ENCODE measurements at places on chromosomes 7 and 10.
A peak's percentile ranks its signal among the peaks of the same experiment; 100 is the strongest.

GRCh38 chr10:61895898-61896600, 5.5 kb upstream of the ARID5B start:
- no peak for DNase-seq

- DNase-seq, result no peak
Observed at GRCh38 chr10:62858364-62858763, 42.2 kb upstream of the EGR2 start.

GRCh38 chr7:80924090-80924489, 5.2 kb upstream of the SEMA3C start:
- DNase-seq, result no peak

GRCh38 chr7:28269700-28270361, 89.2 kb upstream of the JAZF1 start:
- no peak for DNase-seq

DNA sequence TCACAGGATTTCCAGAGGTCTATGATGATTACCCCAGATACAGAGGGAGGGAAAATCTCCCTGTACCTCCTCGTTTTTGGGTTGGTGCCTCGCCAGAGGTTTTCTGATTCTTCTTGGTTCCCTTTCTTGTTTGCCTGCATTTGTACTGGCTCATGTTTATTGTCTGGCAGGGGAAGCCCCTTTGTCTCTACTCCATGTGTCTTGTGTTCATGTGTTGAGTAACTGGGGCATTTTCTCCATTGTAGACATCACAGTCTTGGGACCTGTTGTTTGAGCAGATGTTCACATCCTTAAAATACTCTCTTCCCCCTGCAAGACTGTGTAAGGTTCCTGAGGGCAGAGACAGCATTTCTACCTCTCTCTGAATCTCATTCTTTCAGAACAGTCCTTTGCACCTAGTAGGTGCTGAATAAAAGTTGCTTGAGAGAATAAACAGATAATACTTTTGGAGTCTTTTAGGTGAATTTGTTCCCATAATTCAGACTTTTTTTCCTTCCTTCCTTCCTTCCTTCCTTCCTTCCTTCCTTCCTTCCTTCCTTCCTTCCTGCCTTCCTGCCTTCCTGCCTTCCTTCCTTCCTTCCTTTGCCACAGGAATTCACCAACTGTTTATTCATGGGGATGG, 25.1 kb downstream of the CDK14 start:
- DNase-seq, result no peak

DNA sequence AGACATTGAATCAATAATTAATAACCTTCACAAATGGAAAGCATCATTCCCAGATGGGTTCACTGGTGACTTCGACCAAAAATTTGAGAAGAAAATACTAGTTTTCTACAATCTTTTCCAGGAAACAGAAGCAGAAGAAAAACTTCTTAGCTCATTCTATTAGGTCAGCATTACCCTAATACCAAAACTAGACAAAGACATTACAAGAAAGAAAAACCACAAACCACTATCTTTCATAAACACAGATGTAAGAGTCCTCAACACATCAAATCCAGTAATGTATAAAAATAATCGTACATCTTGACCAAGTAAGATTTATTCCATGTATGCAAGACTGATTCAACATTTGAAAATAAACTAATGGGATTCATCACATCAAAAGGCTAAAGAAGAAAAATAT, 64.0 kb upstream of the CDK1 start:
- no peak for DNase-seq

DNA sequence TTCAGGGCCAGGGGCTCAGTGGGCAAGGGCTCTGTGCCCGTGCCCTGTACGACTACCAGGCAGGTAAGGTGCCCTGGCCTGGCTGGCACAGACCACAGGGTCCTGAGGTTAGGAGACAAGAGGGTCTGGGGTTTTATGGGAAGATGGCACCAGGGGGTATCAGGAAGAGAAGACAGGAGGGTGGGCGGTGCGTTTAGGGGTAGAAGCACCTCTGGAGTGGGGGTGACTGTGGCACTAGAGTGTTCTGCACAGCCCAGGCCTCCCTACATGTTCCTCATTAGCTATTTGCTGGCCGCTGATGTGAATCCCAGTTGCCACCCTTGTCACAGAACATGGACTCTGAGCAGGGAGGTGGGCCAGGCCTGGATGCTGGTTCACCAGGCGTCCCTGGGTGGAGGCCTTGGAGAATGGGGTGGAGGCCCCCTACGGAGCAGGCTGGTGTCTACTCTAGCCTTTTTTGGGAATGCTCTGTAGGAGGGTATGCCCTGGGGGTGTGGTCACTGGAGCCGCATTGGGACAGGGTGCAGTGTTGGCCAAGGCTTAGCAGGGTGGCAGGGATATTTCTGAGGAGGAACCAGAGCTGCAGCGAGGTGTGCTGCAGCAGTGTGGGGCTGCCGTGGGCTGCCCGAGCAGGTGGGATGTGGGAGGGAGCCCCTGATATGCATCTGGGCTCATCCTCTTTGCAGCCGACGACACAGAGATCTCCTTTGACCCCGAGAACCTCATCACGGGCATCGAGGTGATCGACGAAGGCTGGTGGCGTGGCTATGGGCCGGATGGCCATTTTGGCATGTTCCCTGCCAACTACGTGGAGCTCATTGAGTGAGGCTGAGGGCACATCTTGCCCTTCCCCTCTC, 5.0 kb downstream of the PGAM2 start:
- no peak for DNase-seq

DNA sequence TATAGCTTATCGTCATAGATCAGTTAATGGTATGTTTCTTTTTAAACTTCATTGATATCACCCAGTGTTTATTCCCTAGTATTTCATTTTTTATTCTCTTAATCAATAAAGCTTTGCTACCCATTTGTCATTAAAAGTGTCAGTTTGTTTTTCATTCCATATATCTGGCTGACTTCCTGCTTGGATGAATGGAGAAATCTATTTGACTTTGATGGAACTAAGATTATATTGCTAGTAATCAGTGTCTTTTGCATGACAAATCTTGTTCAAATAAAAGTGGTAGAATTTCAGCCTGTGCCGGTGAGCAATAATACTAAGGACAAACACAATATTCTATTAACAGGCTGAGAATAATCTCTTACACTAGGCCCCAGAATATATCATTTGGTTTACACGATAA, 203.3 kb downstream of the SEC23IP start:
- no peak for DNase-seq

DNA sequence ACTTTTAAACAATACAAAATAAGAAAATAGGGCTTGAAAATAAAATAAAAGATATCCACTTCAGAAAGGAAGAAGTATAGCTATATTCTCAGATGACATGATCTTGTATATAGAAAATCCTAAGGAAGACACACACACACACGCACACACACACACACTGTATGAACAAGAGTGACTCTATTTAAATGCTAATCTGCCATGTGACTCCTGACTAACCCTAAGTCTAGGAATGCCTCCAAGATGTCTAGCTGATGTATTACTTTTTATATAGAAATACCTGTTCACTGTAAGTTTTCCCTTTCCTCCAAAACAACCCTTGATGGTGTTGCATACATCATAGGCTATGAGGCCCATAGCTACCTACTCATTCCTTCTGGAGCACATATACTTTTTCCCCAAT, 173.1 kb upstream of the LRRTM3 start:
- no peak for DNase-seq

GRCh38 chr10:125132344-125132743, 28.0 kb downstream of the CTBP2 start:
- no peak for DNase-seq

GRCh38 chr7:99331002-99331401, 5.3 kb downstream of the ARPC1A start:
- DNase-seq, result peak; percentile 41

DNA sequence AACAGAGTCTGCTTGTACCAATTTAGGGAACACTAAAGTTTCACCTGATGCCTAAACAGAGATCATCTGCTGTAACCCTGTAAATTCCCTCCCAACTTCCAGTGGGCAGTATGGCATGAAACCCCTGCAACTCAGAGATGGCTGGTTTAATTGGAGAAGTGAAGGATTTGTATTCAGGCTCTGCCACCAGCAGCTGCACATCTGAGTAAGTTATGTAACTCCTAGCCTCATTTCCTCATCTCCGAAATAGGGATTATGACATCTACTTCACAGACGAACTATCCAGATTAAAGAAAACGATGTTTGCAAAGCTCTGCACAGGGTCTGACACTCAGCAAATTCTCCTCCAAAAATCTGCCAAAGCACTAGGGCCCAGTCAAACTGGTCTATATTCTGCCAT, 493.0 kb downstream of the KCNMA1 start:
- DNase-seq, result no peak

DNA sequence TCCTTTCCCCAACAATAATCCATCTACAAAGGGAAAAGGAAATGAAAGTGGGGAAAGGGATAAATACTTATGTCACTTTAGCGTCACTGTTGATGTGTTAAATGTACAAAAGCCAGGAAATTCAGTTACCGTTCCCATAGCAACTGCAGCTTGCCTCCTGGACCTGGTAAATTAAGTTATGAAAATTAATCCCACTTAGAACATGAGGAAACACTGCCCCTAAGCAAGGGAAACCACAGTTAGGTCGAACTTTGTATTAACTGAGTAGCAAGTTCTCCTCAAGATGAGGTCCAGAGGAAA, 338.2 kb upstream of the AOAH start:
- DNase-seq, result no peak

GRCh38 chr10:78630944-78631838, 437.6 kb upstream of the ZMIZ1 start:
- DNase-seq, result peak; percentile 48

DNA sequence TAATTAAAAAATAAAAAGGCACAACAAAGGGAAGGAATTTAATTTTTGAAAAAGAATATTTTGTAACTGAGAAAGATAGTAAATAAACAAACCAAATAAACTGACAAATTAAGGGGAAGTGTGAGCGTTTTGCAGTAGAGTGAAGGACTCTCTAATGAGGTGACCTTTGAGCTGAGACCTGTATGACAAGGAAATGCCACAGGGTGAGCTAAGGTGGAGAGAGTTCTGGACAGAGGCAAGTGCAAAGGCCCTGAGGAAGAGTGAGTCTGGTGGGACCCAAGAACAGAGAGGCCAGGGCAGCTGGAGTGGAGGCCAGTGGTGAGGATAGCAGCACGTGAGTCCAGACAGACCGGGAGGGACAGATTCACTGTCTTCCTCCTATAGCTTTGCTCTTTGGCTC, 179.4 kb downstream of the CACNB2 start:
- no peak for DNase-seq

GRCh38 chr10:99522470-99523250, 10.1 kb upstream of the NKX2-3 start:
- DNase-seq, result no peak

DNA sequence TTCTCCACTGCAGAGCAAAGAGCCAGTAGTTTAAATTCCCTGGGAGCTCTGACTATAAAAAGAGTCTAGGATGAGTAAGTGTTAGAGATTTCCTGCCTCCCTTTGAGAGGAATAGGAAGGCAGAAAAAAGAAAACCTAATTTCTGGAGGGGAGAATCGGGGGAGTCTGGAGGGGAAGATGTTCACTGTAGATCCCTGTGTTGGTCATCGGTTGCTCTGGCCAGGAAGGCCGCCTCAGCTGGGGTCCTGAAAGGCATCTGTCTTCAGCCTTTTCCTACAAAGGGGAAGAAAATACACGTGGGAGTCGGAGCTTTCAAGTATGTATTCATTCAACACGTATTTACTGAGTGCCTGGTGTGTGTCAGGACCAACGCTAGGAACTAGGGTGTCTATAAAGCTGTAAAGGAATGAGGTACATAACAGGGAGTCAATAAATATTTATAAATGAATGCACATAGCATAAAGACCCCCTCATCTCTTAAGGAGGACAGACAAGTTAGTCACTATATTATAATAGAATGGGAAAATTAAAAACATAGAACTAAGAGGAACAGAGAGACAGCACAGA, 101.1 kb downstream of the ICA1 start:
- DNase-seq, result no peak

- no peak for DNase-seq
Observed at GRCh38 chr10:123356799-123357198, 202.6 kb downstream of the BUB3 start.

GRCh38 chr10:60334991-60335390, 54.7 kb downstream of the ANK3 start:
- no peak for DNase-seq

DNA sequence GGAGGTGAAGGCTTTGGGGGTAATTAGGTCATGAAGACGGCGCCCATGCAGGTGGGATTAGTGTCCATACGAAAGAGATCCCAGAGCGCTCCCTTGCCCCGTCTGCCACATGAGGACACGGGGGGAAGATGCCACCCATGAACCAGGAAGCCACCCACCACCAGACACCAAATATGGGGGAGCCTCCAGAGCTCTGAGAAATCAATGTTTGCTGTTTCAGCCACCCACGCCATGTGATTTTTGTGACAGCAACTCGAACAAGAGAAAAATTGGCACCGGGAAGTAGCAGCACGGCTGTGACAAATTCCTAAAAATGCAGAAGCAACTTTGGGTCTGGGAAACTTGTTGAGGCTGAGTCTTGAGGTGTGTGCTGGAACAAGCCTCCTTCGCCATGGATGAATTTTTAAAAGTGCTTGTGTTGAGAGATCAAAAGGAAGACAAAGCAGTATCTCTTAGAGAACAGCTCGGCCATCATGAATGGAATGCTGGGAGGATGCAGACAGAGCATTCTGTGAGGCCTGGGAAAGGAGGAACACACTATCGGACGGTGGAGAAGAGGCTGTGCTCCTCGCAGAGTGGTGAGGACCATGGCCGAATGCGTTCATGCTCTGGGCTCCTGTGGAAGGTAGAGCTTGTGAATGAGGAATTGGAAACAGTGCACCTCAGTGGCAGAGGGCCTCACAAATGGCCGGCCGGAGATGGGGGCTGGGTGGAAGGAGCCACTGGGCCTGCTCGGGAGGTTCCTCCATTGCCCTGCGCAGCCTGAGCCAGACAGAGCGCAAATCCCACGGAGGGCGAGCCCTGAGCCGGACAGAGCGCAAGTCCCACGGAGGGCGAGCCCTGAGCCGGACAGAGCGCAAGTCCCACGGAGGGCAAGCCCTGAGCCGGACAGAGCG, 277.5 kb downstream of the PTPRN2 start:
- DNase-seq, result no peak

DNA sequence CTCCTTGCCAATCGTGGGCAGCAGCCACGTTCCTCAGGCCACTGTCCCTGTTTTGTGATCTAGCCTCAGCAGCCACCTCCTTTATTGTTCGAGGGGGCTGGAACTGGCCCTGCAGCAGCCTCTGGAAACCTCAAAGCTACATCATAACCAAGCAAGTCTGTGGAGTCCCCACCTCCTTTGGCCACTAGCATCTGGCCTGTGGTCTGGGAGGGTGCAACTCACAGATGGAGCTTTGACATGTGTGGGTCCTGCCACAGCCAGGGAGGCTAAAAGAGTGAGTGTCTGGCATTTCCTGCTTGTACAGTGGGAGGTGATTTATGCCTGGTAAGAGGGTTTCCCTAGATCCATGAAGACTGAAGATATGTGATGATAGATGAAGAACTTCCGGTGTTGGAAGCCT, 32.3 kb upstream of the NUB1 start:
- no peak for DNase-seq

DNA sequence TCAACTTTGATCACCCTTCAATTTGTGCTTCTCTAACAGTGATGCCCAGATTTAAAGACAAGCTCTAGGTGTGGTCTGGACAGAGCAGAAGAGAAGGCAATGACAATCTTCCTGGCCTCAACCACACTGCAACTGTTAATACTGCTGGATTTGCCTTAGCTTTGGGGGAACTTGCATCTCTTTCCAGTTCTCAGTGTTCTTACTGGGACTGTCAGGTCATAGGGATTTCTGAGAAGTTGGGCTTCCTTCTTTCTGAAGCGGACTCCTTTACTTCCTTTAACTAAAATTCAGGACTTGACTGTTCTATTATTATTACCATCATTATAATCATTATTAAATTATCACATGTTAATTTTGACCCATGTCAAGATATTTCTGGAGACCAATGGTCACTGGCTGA, 80.8 kb downstream of the OSBPL3 start:
- DNase-seq, result no peak

All from activated CD4-positive, alpha-beta T cell treated with anti-CD3 and anti-CD28 coated beads for 48 hours (primary cell).